ENCODE measurements at places on chromosomes 5 and 9.

- no peak for DNase-seq
These were observed 63.4 kb upstream of the WWC1 start for GRCh38 chr5:168227973-168228615.

DNA sequence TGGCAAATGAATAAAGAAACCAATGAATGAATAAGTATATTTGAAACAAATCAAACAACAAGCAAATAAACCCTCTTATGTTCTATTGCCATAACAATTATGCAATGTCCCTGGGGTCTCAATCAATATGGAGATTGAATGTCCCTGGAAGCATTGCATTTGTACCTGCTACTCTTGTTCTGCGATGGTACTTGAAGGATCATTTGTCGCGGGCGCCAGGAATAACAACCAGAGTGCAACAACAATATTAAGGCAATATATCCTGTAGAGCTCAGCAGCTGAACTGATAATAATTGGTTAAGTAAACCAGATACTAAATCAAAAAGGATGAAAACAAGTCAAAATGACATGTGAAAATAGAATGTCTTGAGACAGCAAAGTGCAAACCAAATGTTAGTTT, 1001.9 kb upstream of the NUDT12 start:
- no peak for DNase-seq

- DNase-seq: no peak
These were observed 93.1 kb upstream of the TLE1 start for GRCh38 chr9:81782313-81782995.

- no peak for DNase-seq
These were observed 1.2 kb upstream of the OMD start for GRCh38 chr9:92425474-92425873.

GRCh38 chr9:15377625-15378540, 44.8 kb upstream of the SNAPC3 start:
- no peak for DNase-seq

- no peak for DNase-seq
These were observed 2.0 kb upstream of the KDM3B start for GRCh38 chr5:138350563-138350890.
